ENCODE measurements at places on chromosomes 13 and 19. TPM values are rescaled to one million over a fixed set of nuclear protein-coding genes. Genes with fewer than 3 reads are reported as not detected.

- no peak for DNase-seq
Observed at GRCh38 chr19:49790866-49791265, 22.2 kb downstream of the FUZ start.

DNA sequence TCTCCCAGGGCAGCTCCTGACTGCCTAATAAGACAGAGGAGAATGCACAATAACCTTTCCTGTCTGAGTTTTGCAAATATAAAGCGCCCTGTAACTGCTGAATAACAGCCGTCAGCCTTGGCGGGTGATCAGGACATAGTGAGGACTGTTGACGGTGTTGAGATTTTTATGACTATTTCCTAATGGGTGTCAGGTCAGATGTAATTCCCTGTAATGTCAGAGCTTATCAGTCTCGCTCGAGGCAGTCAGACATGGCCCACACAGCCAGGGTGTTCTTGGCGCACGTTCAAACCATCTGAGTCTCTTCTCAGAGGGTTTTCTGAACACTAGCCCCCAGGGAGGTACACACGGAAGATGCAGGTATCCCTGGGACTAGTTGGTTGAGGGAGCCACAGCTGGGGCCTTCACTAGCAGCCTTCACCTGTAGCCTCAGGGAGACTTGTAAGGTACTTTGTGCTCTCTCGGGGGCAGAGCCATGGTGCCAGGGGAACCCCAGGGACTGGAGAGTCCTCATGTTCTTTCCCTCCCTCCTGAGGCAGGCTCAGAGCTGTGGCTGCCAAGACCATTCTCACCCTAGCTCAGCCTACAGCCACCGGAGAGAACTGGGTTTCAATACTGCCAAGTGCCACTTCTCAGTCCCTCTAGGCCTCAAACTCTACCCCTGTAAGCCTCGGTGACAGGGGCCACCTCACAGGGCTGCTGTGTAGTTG lies 213.1 kb downstream of the UQCRFS1 start:
- DNase-seq = no peak

DNA sequence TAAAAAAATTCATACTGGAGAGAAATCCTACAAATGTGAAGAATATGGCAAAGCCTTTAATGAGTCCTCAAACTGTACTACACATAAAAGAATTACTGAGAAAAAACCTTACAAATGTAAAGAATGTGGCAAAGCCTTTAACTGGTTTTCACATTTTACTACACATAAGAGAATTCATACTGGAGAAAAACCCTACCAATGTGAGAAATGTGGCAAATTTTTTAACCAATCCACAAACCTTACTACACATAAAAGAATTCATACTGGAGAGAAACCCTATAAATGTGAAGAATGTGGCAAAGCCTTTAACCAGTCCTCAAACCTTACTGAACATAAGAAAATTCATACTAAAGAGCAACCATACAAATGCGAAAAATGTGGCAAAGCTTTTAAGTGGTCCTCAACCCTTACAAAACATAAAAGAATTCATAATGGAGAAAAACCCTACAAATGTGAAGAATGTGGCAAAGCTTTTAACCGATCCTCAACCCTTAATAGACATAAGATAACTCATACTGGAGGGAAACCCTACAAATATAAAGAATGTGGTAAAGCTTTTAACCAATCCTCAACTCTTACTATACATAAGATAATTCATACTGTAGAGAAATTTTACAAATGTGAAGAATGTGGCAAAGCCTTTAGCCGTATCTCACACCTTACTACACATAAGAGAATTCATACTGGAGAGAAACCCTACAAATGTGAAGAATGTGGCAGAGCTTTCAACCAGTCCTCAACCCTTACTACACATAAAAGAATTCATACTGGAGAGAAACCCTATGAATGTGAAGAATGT lies 29.0 kb downstream of the ZNF730 start:
- no peak for DNase-seq

DNA sequence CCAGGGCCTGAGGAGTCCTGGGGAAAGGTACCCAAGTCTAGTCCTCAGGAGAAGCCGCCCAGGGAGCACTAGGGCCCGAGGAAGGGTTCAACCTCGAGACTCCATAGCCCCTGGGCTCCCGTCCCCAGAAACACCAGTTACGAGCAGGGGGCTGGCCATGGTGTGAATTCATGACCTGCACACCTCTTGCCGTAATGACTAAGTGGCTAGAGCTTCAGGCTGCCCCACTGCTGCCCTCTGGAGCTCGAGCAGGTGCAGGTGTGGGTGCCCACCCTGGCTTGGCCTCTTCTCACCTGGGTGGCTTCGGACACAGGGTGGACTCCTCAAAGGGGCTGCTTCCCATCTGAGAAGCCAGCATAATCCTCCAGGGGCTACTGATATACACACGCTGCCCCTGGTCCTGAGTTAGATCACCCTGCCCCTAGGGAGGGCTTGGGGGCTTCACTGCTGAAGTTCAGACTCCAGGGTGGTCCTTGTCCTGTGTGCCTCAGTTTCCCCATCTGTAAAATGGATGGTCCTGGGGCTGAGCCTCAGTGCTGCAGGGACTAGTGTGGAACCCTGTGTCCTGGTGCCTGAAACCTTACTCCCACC lies 13.6 kb downstream of the SPC24 start:
- no peak for DNase-seq

DNA sequence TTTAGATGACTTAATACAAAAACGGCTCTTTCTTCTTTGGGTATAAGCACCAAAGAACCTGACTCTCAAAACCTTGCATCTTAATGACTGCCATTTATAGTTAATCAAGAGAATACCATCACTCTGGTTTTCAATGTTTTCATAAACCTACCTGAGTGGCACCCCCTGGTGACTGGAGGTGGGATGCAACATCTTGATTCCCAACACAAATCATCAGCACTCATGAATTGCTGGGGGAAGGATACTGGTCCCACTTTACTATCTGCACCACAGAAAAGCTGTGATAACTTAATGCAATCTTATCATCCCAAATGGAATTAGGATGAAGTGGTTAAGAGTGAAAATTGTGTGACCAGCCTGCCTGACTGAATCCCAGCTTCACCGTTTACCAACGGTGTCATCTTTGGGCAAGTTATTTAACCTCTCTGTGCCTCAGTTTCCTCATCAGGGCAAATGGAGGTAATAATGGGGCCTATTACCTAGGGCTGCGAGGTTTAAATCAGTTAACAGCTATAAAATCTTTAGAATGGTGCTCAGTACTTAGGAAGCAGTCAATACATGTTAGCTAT lies 366.4 kb downstream of the KLF12 start:
- no peak for DNase-seq

- DNase-seq = no peak
Observed at GRCh38 chr13:32940601-32941000, 75.6 kb upstream of the KL start.

The CACTIN gene
- total RNA-seq = 33.0 TPM

The CGB2 gene
- not detected for total RNA-seq

Data from CD8-positive, alpha-beta T cell (primary cell).